ENCODE measurements at places on chromosomes 6 and 20.

- no peak for DNase-seq
Measured at GRCh38 chr20:19048995-19049501, 163.4 kb upstream of the SLC24A3 start.

- DNase-seq, result no peak
Measured at GRCh38 chr6:158611039-158611438, 33.5 kb downstream of the DYNLT1 start.

GRCh38 chr20:47729472-47729871 lies 55.8 kb downstream of the SULF2 start:
- no peak for DNase-seq

DNA sequence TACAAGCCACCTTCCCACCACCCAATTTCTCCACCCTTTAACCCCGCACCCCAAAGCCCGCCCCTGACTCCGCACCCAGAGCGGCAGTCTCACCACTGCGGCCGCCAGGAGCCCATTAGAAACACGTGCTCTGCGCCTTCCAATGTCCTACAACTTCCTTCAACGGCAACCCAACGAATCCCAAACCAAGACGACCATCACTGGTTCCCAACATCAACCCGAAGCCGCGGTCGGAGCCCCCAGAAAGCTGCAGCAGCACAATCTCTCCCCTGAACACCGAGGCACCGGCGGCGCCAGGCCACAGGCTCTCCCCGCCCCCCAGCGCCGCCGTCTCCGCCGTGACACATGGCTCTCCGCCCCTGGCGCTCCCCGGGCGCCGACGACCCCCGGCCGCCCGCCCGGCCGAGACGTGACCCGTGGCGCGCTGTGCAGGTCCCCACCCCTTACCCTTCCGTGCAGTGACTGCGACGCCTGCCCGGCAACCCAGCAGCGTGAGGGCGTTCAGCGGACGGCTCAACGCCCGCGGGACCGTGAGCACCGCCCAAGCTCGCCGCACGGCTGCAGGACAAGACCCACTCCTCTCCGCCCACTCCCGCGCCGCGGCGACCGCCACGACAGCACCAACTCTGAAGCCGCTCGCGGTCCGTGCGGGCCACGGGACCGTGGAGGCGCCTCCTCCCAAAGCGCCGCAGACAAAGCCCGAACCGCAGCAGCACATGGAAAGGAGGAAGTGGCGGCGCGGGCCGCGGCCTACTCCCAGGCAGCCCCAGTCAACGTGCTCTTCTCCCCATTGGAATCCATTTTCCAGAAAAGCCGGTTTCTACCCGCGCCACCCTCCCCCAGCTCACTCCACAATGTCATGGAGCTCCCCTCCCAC lies 551 bp downstream of the SYNCRIP start:
- DNase-seq, result peak; percentile 63

DNA sequence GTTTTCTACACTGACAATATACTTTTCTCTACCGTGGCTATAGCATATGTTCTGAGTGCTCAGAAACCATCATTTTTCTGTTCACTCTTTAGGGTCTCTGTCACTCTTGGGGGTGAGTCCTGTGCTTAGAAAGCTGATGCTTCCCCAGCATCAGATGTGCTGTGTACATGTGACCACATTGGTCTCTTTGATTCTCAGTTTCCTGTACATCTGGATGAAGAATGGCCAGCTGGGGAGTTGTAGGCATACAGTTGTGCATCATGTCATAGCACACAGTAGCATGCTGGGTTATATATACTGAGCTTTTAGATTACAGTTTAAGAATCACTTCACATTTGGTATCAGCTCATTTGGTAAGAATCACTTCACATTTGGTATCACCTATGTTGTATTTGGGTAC lies 238.6 kb upstream of the PREP start:
- DNase-seq, result no peak

GRCh38 chr6:53615633-53616449 lies 49.7 kb downstream of the KLHL31 start:
- DNase-seq, result peak; percentile 43

DNA sequence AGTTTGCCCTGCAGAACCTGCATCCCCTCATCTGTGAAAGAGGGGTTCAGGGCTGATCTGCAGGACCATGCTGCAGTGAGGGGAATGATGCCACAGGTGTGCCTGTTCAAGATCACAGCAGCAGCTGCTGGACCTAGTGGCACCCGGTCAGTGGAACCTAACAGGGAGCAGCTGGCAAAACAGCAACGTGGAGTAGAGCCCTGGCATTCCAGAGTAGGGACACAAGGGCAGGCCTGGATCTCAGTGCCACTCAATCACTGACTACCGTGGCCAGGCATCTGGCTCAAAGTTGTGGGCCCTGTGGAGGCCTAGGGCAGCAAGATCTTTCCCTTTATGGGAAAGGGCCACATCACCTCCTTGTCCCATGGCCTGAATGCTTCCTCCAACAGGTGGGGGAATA lies 62.2 kb downstream of the INSM1 start:
- no peak for DNase-seq

GRCh38 chr20:13494019-13494418 lies 144.7 kb downstream of the TASP1 start:
- DNase-seq, result no peak

DNA sequence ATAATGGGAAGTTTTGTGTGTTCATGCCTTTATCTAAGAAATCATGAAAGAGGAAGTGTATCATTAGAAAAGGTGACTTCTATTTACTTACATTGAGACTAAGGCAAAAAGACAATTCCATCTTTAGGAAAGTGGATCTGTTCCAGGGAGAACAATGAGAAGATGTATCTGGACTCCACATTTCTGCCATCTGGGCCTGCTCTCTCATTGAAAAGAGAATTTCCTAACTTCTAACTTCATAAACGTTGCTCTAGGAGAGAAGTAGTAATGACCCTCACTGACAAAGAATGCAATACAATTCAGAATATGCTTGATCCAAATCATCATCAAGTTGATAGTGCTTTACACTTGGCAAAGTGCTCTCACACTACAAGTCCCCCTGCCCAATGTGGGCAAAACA lies 294.2 kb downstream of the OGFRL1 start:
- no peak for DNase-seq

DNA sequence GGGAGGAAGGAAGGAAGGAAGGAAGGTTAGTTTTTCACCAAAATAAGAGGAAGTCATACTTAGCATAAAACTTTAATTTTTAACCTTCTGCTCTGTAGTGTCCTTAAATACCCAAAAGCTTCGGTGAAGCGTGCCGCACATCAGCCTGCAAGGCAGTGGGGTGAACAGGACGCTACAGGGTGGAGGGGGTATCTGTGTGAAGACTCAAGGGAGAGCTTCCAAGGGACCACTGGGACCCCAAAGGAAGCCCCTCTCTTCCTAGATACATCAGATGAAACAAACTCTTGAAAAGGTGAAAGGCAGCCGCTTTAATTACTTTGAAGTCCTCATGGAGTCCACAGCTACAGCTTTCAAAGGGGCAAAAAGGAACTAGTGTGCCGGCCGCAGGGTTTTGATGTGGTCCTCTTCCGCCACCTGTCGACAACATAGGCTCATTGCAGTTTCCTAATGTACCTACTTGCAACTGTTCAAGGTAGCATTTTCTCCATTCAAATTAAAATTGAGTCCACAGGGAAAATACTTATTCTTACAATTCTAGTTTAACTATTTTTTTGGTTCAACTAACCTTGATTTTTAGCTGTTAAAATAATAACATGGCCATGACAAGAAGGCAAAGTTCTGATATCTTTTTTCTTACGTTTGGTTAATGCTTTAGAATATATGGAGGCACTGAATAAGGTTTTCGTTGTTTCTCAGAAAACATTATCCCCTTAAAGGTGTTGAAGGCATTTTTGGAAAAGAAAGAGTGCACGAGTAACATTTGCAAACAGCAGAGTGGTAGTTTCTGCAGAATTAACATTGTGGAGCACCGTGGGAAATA lies 135.0 kb upstream of the RIPOR2 start:
- peak; percentile 68 for DNase-seq

GRCh38 chr6:124747349-124747748 lies 214.9 kb upstream of the RNF217 start:
- no peak for DNase-seq

DNA sequence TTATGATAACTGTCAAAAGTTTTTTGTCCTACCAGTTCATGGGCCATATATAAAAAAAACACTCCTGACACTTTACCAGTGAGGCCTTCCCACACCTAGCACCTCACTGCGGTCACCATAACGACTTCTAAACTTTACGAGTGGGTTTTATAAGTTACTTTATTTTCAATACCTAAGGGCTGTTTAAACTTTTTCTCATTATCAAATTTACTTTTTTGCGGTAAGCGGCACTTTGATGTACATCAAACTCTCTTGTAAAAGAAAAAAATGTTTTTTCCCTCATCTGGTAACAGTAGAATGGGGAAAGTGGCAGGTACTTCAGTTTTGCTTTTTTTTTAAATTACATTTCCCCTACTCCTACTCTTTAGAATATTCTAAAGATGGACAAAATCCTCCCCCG lies 36.2 kb downstream of the FYN start:
- DNase-seq, result no peak

- DNase-seq, result no peak
Measured at GRCh38 chr6:121780325-121781321, 345.2 kb downstream of the GJA1 start.

GRCh38 chr6:30792786-30793185 lies 48.4 kb upstream of the IER3 start:
- DNase-seq, result no peak

GRCh38 chr6:135095716-135096115 lies 41.1 kb upstream of the HBS1L start:
- no peak for DNase-seq

DNA sequence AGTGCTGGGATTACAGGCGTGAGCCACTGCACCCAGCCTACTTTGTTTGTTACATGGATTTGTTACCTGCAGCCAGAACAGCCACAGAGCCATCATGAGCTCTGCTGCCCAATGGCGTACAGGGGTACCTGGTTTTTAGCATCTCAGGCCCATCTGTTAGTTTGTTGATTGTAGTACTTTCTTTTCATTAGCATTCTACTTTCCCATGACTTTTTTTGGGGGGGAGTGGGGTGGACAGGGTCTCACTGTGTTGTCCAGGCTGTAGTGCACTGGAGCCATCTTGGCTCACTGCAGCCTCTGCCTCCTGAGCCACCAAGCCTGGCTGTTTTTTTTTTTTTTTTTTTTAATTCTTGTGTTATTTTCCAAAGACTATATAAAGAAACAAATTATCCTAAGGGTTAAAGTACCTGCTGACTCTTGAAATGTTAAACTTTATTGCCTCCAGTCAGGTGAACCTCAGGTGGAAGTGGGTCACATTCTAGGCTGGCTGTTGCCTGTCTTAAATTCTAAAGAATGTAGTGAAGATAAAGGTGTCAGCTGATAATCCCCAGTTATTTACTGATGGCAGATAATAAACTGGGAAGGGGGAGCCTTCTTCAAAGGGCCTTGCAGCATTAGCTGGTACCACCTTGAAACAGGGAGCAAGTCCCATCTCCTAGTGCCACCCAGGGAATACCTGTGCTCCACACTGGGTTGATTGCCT lies 15.2 kb downstream of the NEU1 start:
- DNase-seq, result no peak

DNA sequence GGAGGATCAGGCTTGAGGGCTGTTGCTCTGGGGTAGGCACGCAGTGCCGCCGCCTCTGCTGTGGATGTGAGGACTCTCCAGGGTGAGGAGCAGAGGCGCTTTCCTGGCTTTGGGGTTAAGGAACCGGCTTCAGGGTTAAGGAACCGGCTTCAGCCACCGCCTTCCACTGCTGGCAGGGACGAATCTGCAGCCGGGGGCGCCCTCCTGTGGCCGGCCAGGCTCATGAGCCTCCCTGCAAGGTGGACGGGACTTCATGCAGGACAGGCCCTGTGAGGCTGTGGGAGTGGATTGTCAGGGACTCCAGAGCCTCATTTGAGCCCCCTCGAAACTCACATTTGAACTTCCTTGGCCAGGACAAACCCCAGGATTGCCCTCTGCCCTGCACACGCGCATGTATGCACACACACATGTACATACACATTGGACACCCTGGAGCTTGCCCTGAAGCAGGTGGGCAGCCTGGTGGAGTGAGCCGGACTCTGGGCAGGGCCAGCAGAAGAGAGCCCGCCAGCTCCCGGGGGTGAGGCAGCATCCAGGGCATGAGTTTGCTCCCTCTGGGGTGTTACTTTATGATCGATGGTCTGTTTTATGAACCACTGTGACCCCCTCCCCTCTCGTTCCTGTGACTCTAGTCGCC lies 146.9 kb downstream of the PHACTR3 start:
- DNase-seq, result peak; percentile 67

DNA sequence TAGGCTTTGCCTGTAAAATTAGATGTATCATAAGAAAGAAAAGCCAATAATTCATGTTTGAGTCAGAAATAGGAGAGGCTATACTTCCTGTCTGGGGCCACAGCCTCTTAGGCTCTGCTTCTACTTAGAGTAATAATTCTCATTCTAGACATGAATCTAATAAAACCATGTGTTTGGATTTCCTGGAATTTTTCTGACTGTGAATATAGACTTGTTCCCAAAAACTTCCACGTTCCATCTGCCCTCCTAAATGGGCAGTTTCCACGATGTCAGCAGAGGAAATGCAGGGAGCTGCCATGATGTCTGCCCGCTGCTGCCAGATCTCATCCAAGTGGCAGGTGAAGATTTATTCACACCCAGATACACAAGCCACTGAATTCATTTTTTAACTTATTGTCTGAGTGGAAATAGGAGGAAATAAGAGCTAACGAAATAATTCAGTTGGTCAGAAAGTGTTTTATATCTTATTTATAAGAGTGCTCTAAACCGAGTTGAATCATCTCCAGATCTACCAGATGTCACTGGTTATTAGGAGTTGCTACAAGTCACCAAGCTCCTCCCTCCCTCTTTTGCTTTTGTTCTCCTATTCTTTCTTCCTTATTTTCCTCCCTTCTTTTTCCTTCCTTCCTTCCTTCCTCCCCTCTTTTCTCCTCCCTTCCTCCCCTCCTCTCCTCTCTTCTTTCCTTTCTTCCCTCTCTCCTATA lies 69.3 kb downstream of the ALDH8A1 start:
- no peak for DNase-seq

DNA sequence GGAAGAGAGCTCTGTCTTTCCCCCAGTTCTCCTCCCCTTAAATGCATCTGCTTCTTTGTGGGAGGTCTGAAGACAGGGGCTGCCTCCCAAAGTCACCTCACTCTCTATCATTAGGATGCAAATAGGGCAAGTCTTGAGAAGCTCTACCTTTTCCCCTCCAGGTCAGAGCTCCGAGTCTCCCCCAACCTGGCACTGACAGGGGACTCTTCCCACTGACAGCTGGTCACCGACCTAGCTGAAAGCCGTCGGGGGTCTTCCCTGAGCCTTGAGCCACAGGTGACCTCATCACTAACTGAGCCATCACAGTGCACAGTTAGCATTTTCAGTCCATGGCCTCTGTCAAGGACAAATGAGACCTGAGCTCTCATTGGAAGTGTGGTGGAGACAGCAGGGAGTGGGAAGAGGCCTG lies 386.7 kb downstream of the HACE1 start:
- DNase-seq, result no peak

- DNase-seq, result no peak
Measured at GRCh38 chr20:2859330-2860121, 13.8 kb upstream of the PTPRA start.

- no peak for DNase-seq
Measured at GRCh38 chr6:15044146-15044882, 201.6 kb upstream of the JARID2 start.

DNA sequence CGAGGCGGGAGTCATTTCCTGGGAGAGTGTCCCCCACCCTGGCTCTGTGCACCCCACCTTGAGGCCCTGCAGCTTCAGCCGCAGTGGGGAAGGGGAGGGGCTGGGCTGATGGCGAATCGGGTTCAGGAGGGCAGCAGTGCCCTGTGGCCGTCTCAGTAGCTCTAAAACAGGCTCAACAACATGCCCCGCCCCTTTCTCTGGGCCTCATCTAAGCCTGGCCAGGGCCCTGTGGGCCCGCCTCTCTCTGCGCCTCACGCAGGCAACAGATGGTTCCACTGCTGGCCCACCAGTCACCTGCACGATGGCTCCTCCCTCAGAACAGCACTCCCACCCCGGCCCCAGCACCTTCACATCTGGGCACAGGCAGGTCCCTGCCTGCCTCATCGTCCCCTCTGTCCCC lies 30.2 kb downstream of the CHRNA4 start:
- no peak for DNase-seq
